ENCODE measurements at places on chromosomes 7 and 10.
A peak's percentile ranks its signal among the peaks of the same experiment; 100 is the strongest.

- no peak for DNase-seq
Measured at GRCh38 chr7:45579391-45579801, 5.2 kb downstream of the ADCY1 start.

DNA sequence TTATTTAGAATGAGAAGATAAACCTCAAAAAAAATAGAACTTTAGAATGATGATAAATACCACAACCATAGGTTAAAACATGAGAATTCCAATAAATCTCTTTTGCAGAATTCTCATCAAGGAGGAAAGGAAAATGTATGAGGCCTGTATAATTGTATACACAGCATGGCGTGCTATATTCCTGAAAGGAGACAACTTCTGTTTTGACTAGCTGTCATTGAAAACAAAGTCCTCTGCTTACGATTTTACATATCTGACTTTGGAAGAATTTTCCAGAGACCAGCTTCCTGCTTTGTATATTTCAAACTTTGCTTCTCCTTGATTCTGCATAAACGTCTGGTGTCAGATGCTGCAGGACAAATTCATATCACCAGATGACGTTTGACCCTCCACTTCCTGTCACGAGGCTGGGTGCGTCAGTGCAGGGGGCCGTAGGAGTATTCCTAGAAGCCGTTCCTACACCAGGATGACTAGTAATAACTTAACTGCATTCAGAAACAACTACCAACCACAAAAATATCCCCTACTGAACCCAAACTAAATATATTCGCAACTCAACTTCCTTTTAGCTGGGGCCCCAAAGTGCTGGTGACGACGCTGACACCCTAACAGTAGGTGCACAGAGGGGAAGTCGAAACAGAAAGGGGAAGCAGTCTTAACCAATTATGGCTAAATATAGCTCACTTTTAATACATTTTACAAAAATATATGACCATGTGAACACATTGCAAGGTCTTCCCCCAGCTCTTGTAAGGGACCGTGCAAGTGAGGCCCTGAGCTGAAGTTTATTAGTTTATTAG lies 178.6 kb upstream of the INHBA start:
- peak; percentile 83 for DNase-seq

DNA sequence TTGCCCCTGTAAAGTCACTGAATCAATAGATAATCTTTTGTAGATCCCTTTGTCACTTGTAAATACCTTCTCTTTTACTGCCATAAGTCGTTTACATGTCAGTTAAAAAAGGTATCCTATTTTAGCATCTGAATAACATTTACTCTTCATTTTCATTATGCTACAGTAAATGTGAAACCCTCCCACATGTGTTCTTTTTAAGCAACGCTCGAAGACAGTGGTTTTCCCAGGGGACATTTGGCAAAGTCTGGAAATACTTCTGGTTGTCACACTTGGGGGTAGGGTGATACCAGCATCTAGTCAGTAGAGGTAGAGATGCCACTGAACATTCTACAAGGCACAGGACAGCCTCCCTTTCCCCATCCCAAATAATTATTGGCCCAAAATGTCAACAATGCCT lies 23.7 kb downstream of the ATAD1 start:
- DNase-seq, result no peak

- no peak for DNase-seq
Measured at GRCh38 chr10:128612631-128613030, 486.4 kb upstream of the MKI67 start.

- no peak for DNase-seq
Measured at GRCh38 chr10:112650588-112651030, 203.6 kb downstream of the VTI1A start.

Data from activated naive CD8-positive, alpha-beta T cell treated with anti-CD3 and anti-CD28 coated beads for 36 hours (primary cell).